Hypothalamus (tissue), 51 donors: ENCODE measurements at places on chromosomes 7 and 10.

GRCh38 chr7:22574754-22575520, 74.9 kb upstream of the STEAP1B start:
- no peak for DNase-seq

DNA sequence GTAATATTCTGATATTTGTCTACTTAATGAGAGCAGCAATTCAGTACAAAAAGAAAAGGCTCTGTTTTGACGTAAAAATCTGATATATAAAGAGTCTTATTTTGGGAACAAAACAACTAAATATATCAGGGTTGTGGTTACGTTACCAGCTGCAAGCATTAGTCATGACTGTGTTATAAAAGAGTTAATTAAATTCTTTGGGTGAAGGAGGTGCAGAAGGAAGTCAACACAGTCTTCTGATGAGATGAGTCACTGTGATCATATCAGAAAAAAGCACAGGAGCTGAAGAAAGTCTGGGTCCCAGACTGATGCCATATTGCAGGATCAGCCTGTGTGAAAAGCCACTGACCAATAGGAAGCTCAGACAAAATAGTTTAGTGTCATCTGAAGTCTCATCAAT, 234.3 kb upstream of the TEX47 start:
- no peak for DNase-seq

DNA sequence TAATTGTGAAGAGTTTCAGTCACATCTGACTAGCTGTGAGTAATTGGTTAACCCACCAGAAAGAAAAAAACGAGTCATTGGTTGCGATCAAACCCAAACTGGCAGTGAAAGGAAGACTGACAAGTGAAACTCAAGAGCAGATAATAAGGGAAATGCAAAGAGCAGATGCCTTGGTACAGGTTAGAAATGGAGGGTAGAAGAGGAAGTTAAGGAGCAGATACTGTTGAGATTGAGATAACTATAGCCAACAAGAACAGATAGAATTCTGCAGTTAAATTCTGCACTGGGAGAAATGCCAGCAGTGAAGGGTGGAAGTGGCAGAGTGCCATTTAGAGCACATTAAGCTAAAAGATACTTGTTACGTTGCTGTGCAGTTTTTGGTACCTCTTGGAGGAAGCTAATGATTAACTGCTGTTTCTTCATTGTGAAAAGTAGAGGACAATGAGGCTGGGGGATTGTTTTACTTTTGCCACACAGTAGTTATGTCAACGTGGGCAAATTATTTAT, 65.8 kb downstream of the CDK13 start:
- no peak for DNase-seq

- DNase-seq, result no peak
These were observed 9.7 kb downstream of the CFAP46 start for GRCh38 chr10:132932461-132933307.

DNA sequence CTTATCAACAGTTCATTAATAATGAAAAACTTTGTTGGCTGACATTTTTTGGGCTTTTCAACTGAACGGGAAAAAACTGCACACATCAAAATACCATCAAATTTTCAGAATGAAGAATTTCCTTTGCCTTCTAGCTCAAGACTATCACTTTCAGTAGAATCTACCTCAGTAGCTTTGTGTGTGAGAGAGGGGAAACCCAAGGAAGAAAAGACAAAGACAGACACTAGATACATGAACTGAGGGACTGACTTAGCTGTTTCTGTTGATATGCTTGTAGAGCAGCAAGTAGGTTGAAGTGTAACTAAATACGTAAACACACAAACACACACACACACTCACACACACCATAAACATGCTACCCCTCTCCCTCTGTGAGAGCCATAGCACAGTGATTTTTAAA, 257.1 kb downstream of the CDK14 start:
- no peak for DNase-seq

DNA sequence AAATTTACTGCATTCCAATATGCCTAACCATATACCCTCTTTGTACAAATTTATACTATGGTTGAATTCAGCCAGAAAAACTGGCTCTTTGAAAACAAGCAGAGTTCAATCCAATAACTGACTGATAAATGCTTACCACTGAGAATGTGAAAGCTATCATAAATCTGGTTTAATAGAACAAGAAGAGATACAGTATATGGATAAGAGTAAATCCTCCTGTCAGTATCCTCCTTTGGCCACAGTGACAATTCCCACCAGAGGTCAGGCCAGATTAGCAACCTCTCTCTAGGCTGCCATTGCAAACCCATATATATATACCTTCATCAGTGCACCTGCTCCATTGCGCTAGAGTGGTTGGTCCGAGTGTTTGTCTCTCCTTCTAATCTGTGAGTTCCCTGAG, 647.2 kb downstream of the GRM8 start:
- no peak for DNase-seq

GRCh38 chr7:127717502-127718339, 65.7 kb downstream of the SND1 start:
- DNase-seq, result no peak

DNA sequence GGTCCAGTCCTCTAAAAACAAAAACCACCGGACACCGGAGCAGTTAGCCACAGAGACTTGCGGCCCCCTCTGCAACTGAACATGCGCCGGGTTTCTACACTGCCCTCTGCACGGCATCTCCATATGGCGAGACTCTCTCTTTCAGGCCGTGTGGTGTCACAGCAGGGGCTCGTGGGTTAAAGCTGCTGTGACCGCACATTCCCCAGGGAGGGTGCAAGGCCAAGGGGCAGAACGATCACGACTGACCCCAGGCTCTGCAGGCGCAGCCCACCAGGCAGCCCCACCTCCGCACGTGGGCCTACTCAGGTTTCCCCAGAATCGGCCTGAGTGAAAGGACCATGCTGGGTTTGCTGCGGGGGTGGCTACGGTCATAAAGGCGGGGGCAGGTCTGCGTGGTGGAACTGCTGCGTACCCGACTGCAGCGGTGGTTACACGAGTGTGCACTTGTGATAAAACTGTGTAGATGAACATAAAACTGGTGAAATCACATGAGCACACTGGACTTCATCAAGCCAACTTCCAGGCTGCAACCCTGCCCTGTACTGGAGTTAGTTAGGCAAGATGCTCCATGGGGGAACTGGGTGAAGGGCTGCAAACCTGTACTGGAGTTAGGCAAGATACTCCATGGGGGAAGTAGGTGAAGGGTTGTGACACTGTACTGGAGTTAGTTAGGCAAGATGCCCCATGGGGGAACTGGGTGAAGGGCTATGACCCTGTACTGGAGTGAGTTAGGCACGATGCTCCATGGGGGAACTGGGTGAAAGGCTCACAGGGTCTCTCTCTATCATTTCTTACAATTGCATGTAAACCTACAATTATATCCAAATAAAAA, 81.4 kb upstream of the PPP2R2D start:
- DNase-seq, result no peak

- no peak for DNase-seq
These were observed 1.2 kb downstream of the USP6NL start for GRCh38 chr10:11610166-11610825.

GRCh38 chr10:97138174-97138573, 47.6 kb downstream of the SLIT1 start:
- no peak for DNase-seq

DNA sequence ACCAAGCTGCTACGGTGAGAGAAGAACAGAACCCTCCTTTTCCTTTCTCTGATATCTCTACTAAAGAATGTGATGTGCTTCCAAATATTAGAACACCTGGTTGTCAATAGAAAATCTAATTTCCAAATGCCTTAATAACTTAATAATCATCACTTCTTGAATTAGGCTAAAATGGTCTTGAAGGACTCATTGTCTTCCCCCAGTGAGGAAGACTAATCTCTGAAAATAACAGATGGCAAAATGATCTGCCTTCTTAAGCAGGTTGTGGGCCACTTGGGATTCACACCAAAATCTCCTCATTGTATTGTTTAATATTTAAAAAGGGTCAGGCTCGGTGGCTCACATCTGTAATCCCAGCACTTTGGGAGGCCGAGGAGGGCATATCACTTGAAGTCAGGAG, 805.9 kb upstream of the AUTS2 start:
- DNase-seq, result no peak
